ENCODE measurements at places on chromosomes 6 and 20.

- no peak for DNase-seq
These were observed 176.3 kb downstream of the BACH2 start for GRCh38 chr6:90120327-90120726.

- DNase-seq = no peak
These were observed 62.9 kb upstream of the ZNF217 start for GRCh38 chr20:53656293-53657202.

GRCh38 chr6:112939563-112939962 is 592.4 kb downstream of the RFPL4B start:
- no peak for DNase-seq

DNA sequence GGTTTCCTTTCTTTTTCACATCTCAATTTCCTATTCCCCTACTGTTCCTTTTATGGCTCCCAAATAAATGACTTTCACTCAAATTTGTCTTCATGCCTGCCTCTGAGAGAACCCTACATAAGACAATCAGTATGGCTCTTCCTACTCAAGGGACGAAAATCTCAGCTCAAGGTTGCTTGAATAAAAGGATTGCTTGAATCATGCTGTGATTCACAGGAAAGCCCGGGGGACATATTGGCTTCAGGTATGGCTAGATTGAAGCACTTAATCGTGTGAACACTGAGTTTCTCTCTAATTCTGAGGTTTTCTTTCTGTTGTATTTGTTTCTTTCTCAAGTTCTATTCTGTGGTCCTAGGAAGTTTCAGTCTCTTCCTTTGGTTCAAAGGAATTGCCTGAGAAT is 140.3 kb upstream of the SULF2 start:
- no peak for DNase-seq

GRCh38 chr6:19204445-19204844 is 632.7 kb upstream of the ID4 start:
- DNase-seq = no peak

DNA sequence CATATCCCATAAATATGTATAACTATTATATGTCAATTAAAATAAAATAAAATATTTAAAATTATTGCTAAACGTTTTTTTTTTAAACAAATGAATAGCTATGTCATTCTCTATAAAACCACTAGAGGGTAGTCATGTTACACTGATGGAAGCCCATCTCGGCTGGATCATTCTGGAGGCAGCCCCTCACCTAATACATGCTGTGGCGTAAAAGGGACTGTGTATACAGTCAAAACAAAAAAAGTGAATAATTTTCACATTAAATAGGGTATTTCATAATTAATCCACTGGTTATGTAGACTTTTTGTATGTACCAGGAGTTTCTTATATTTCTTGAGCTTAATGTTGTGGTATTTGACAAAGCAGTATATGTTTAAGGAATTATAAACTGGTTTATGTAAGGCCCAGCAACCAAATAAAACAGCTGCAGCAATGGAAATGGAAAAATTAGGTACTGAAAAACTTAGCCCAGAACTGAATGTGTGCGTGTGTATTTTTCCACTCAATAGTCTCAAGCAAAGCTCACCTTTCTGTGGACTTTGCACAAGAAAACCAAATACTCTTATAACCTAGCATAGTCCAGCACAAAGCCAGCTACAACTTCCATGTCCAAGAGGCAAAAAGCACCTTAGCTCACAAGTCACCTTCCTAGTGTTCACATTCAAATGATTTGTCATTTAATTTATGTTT is 81.7 kb downstream of the COL9A1 start:
- no peak for DNase-seq

GRCh38 chr6:3356056-3356823 is 97.5 kb downstream of the PSMG4 start:
- DNase-seq = no peak

DNA sequence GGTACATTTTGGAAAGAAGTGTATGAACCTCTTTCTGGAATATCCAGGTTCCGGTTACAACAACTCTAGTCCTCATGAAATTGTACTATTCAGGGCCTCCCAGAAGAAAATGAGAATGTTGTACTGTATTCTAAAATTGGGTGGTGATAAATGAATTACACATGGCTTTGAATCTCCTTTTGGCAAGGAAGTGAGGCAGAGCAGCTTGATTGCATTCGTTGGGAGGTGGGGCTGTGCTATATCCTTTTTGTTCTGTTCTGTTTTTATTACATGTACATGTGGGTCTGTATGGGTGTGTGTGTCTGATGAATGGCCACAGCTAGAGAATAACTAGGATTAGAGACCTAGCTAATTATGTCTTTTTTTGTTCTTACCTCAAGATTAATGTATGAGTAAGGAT is 37.8 kb upstream of the SNRPB2 start:
- no peak for DNase-seq

GRCh38 chr20:49490689-49491088 is 8.2 kb upstream of the KCNB1 start:
- DNase-seq = no peak

- no peak for DNase-seq
These were observed 212.6 kb upstream of the MOCS1 start for GRCh38 chr6:40146902-40147301.

DNA sequence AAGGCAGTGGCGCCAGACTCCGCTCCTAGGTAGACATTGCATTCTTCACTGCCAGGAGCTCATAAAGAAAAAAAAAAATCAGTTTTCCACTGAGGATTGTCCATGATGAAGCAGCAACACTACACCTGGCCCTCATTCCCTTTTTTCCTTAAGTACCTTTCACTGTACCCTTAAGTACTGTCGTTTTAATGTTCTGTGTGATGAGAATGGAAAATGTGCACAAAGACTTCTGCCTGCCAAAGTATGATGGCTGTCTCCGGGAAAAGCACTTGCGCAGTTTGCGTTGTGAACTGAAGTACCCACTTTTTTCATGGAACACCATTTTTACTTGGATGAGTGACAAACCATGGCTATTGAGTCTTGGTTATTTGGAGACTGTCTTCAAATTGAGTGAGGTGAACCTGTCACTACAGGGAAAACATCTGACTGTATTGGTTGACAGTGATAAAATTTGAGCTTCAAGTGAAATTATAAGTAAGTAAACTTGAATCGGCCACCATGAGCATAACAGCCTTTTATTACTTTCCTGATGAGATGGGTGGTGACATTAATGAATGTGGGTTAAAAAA is 104.8 kb downstream of the NCOA3 start:
- no peak for DNase-seq

GRCh38 chr6:129351807-129352206 is 358.2 kb downstream of the ARHGAP18 start:
- DNase-seq = no peak

GRCh38 chr6:165481921-165482320 is 172.5 kb upstream of the C6orf118 start:
- no peak for DNase-seq

GRCh38 chr20:53774461-53775203 is 181.0 kb upstream of the ZNF217 start:
- DNase-seq = no peak

DNA sequence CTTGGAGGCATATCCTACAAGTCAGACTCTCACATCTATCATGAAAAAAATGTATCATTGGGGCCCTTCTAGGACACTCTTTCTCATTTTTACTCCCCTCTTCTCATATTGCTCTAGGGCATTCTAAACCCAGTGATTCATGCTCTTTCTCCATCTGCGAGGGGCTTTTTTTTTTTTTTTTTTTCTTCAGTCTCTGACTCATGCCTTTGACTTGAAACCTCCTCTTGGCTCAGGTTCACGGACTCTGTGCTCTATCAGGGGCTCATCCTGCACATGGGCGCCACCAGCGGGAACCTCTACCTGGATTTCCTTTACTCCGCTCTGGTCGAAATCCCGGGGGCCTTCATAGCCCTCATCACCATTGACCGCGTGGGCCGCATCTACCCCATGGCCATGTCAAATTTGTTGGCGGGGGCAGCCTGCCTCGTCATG is 17.8 kb downstream of the SLC22A1 start:
- DNase-seq = no peak

DNA sequence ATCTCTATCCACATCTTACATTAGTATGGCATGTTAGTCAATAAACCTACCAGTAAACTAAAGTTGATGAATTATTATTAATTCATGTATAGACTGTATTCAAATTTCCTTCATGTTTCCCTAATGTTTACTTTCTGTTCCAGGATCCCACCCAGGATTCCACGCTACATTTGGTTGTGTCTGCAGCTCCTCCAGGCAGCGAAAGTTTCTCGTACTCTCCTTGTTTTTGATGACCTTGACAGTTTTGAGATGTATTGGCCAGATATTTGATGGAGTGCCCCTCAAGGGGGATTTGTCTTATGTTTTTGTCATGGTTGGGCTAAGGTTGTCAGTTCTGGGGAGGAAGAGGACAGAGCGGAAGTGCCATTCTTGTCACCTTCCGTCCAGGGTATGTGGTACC is 445.2 kb upstream of the CDH4 start:
- DNase-seq = no peak

DNA sequence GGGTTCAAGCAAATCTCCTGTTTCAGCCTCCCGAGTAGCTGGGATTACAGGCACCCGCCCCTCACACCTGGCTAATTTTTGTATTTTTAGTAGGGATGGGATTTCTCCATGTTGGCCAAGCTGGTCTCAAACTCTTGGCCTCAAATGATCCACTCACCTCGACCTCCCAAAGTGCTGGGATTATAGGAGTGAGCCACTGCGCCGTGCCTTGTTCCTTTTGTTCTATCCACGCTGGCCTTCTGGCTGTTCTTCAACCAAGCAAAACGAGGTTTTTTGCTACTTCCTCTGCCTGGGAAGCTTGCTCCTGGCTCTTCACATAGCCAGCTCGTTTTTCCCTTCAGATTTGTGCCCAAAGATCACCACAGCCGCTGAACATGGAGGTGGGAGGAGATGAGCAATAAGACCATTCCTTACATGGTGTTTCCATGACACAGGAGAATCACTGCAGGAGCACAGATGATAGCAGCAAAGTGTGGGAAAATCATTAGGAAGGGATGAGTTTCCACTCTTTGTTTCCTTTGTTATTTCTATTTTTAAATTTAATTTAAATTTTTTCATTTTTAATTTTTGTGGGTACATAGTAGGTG is 201.0 kb upstream of the ZNF217 start:
- DNase-seq = no peak

GRCh38 chr6:155492061-155492735 is 36.6 kb upstream of the NOX3 start:
- no peak for DNase-seq

GRCh38 chr20:9442858-9443257 is 71.5 kb upstream of the LAMP5 start:
- no peak for DNase-seq

DNA sequence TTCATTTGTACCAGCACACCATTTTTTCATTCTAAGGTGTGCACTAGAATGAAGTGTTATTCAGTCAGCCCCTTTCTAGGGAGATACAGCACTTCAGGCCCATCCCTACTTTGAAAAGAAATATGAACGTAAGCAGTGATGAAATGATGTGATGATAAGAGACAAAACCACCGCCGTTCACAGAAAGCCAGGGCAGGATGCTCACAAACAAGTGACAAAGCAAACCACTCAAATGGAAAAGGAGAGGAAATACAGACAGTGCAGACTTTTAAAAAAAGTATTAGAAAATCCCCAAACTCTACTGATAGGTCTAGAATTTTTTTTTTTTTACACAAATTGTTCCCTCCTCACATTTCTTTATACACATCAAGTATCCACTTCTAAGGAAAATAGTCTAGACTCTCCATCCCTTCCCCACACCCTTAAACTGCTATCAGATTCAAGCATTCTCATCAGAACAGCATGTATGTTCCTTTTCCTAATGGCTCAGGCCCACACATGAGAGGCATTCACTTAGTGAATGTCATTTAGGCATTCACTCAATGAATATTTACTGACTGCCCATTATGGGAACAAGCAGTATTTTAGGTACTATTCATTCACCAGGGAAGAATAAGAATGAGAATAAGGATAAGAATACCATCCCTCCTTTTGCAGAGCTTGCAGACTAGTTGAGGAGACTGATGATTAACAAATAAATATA is 243.5 kb downstream of the GMPR start:
- DNase-seq = no peak

GRCh38 chr6:169207482-169207881 is 46.2 kb downstream of the THBS2 start:
- DNase-seq = no peak

GRCh38 chr6:110609101-110609500 is 132.7 kb upstream of the SLC22A16 start:
- no peak for DNase-seq

Measured in activated gamma-delta T cell (primary cell).